ENCODE measurements at places on chromosomes 6 and 20.

GRCh38 chr6:20918868-20919267 is 384.6 kb downstream of the CDKAL1 start:
- DNase-seq: no peak

DNA sequence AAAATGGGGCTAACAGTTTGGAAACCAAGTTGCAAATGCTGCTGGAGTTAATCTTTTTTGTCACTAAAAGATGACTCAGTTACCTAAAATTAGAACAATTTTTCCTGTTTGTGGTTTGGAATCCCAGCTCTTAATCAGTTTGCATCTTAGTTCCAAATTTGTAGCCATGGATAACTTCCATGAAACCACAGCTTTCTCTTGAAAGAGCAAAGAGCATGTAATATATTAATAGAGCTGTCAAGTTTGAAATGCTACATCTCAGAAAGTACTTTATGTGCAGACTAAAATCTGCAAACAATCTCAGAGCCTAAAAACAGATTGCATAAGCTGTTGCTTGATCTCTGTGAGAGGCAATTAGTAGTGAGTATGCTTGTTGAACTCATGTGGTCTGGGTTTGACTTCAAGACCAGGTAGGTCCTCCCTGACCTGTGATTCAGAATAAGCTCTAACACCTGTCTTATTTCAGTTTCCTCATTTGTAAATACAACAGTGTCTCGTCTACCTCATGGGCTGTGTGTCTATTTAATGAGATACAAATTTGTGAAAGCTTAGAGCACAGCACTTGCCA is 23.5 kb downstream of the DHX35 start:
- DNase-seq: no peak

DNA sequence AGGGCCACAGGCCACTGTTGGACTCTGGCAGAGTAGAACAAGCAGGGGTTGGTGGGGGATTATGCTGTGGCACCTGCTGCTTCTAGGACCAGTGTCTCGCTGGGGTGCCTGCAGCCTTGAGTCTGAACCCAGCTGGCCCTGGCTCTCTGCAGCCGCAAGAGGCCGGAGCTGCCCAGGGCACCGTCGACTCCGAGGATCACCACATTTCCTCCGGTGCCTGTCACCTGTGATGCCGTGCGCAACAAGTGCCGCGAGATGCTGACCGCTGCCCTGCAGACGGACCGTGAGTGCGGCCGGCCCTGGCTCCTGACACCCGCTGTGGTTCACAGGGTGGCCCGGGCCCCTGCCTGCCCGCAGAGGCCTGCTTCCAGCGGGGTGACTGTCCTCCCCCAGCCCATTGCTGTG is 6.2 kb downstream of the TCEA2 start:
- no peak for DNase-seq

- no peak for DNase-seq
These were observed 211.9 kb downstream of the ZNF217 start for GRCh38 chr20:53381568-53382262.

DNA sequence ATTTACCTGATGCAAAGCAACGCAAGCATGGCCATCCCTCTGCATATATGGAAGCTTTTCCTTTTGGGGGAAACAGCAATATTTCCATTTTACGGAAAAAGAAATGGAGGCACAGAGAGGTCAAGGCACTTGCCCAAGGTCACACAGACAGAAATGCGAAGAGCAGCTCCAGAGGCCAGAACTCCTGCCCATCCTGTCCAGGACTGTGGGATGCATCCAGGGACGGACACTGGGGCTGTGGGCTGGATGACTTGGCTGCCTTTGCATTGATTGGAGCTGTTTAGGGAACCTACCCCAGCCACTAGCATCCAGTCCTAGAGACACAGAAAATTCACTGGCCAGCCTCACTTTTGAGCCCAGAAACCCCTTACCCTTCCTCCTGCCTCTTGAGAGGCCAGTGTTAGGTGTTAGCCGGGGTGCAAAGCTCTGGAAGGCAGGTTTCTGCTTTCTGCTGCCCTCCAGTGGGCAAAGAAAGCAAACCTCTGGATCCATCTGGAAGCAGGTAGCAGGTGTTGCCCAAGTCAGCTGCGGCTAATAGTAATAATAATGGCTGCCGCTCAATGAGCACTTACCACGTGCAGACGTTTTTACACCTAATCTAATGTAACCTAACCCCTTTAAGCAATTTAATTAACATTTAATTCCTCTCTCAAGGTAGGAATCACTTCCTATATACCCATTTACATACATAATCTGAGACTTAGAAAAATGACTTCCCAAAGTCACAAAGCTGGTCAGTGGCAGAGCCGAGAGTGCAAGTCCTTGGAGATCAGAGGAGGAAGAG is 31.7 kb upstream of the CCN5 start:
- peak; percentile 71 for DNase-seq

GRCh38 chr6:47475319-47475816 is 2.2 kb upstream of the CD2AP start:
- no peak for DNase-seq

DNA sequence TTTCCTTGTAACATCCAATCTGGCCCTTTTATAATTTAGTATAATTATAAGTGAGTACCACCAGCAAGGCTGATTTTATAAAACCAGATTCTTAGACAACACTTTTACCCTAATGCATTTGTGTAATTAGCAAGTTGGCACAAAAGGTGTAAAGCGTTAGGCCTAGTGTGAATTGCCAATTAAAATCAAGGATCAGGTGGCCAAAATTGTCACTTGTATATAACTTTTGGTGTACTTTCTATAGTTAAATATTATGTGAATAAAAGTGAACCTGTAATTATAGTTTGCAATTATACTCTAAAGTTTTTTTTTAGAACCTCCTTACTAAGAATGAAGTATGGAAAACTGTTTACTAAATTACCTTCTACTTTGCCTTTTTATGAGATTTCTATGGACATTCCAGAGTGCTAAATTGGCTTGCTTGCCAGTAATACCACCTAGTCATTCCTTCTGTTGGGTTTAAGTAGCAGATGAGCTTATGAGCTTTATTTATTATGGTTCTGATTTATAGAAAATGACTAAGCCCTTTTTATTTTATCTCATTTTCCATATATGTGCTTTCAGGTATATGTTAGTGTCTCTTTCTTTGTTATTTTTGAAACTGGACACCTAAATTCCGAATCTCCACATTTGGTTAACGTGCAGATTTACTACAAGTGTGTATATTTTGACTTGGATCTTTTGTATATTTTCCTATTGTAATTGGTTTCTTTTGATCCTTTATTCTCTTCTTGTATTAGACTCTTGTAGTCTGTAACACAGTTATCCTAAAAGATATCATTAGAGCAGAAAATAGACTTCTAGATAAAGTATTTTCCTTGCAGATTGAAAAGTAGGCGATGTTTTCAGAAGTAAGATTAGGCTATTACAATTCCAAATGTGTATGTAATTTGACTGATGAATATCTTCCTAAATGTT is 3.9 kb downstream of the STXBP5 start:
- no peak for DNase-seq

DNA sequence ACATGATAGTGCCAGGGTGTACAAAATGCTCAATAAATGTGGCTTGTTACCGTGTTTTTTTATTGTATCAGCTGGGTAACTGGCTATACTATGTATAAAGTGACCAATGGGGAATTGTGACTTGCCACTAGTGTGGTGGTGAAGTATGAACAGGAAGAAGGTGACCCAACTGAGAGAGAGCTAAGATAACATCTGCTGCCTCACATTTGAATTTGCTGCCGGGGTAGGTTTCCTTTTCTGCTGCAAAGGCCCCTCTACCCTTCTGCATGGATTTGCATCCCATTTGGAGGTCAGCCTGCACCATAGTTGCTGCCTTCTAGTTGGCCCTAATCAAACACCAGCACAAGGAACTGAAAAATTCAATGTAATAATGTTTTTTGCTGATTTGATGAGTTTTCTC is 24.1 kb downstream of the IL17A start:
- DNase-seq: no peak

DNA sequence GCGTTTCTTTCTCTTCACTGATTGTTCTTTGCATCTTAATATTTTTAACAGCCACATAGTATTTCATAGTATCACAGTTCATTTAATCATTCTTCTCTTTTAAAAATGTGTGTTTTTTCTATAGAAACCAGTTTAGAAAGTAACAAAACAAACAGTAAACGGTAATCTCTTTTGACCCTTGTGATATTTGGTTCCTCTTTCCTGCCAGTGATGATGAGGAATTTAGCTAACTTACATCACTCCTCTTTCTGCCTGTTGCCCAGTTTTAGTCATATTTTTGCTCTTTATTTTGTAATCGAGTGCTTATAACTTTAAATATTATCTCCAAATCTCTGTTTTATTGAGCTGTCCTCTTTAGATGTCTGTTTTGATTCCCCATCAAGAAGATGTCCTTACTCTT is 38.1 kb upstream of the ZBTB24 start:
- DNase-seq: no peak

DNA sequence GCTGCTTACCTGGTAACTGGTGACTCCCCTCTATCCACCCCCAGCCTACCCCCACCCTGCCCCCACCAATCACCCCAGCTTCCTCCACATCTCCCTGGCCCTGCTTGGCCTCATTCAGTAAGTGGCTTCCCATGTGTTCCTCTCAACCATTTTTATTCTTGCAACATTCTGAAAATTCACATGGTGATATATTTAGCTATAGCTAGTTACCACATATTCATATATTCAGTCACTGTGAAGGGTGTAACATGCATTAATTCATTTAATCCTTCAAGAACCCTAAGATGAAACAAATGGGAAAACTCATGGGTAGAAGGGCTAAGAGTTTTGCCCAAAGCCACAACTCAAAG is 95.4 kb upstream of the CEP85L start:
- DNase-seq: no peak

- no peak for DNase-seq
These were observed 64.4 kb upstream of the KCNG1 start for GRCh38 chr20:51087266-51087665.

GRCh38 chr6:26156850-26157250 is 69.6 kb downstream of the HFE start:
- peak; percentile 70 for DNase-seq

GRCh38 chr6:56620229-56620868 is 22.3 kb downstream of the DST start:
- DNase-seq: no peak

- DNase-seq: no peak
These were observed 298.6 kb upstream of the SUPT3H start for GRCh38 chr6:45676380-45676779.

- DNase-seq: no peak
These were observed 14.5 kb downstream of the NPEPL1 start for GRCh38 chr20:58706975-58707681.
